ENCODE measurements at places on chromosomes 6 and 20.
A peak's percentile ranks its signal among the peaks of the same experiment; 100 is the strongest.

DNA sequence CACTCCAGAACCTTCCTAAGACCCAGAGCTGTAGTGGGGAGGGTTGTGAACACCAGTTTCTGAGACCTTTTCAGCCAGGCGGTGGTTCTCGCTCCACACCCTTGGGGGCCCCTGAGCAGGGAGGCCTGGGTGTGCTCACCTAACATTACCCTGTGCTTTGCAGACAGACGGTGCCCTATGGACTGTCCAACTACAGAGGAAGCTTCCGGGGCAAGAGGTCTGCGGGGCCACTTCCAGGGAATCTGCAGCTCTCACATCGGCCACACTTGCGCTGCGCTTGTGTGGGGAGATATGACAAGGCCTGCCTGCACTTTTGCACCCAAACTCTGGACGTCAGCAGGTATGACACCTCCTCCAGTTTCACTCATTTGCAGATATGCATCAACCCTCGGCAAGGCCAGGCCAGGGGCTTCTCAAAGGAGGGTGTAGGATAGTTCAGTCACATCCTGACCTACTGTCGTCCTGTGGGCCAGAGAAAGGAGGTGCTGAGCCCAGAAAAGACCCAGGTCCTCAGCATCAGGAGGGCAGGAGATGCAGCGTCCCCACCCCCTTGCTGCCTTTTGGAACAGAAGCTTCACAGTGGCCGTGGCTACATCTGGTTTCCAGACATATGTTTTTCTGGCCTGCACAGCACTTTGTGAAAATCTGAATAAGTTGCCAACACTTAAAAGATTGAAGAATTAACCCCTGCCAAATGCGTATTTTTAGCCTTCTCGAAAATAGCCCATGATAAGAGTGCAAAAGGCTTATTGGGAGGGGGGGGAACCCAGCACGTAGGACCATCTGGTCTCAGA lies 20.6 kb downstream of the EDN3 start:
- no peak for DNase-seq

- DNase-seq, result no peak
Measured at GRCh38 chr6:10484912-10485311, 36.2 kb upstream of the GCNT2 start.

- DNase-seq, result no peak
Measured at GRCh38 chr20:44362466-44362940, 7.0 kb downstream of the HNF4A start.

GRCh38 chr6:163207431-163208383 lies 206.8 kb upstream of the QKI start:
- DNase-seq, result no peak

DNA sequence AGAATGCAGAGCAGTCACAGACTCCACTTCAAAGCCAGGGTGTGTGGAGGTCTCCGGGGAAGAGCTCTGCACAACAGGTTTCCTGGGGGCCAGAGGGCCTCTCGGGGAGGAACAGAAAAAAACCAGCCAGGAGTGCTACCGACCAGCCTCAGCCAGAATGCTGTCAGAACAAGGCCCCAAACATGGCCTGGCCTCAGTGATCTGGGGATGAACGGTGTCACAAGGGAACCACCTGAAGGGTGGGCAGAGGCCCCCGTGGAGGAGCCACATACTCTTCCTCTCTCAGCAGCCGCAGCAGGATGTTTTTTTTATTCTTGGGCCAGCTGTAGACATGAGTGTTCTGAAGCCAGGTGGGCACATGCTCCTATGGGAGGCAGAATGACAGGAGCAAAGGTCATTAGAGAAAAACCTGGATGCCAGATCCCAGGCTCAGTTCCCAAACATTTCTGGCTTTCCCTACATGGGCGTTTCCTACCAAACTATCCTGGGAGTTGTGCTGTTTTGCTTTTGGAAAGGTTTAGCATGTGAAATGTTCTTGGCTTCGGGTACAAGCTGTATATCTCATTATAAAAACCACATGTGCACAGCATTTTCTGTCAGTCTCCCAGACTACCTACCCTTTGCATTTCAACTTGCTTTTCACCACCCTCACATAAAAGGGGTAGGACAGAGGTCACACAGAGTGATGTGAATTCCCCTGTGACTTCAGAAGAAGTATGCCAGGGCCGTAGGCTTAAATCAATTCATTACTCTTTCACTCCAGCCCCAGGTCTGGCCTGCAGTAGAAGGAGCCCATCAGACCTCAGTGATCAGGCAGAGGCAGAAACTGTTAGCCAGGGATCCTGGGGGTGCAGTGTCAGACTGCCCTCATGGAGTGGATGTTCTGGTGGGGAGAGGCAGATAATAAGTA lies 46.2 kb downstream of the TRAF3IP2 start:
- no peak for DNase-seq

DNA sequence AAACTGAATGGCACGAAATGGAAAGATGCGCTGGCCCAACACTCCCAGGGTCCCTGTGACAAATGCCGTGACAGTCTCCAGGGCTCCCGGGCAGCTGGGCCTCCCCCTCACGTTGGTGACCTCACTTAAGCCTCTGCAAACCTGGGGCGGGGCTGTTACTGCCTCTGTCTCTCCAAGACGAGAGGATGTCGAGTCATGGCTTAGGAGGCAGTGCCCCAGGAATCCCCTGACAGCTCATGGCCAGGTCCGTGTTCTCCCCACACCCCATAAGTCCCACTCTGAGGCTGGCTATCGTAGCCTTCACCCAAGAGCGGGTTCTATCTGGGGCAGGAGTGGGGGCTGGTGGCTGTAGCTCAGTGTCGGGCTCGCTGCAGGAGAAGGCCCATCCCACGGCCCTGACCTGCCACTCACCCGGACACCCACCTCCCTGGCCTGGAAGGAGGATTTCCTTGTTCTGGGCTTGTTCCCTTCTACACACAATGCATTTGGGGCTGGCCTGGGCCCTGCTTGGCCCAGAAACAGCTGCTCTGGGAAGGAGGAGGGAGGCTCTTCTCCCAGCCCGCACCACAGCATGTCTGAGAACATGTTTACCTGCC lies 5.6 kb upstream of the RPS21 start:
- DNase-seq, result no peak

DNA sequence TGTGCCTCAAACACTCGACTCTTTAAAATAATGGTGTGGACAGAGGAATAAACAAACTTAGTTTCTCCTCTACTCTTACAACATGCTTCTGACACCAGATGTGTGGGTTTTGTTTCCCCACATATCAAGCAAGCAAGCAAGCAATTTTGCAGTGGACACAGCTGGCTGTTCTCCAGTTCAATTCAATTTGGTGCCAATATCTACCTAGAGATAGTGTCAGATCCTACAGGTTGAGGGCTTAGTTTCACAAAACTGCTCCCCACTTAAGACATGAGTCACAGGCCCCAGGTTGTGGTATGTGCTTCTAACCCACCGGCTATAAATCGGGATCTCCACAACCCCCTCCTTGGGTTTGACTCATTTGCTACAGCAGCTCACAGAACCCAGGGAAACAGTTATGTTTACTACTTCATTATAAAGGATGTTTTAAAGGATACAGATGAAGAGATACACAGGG lies 131.4 kb upstream of the TRAF3IP2 start:
- peak; percentile 63 for DNase-seq

DNA sequence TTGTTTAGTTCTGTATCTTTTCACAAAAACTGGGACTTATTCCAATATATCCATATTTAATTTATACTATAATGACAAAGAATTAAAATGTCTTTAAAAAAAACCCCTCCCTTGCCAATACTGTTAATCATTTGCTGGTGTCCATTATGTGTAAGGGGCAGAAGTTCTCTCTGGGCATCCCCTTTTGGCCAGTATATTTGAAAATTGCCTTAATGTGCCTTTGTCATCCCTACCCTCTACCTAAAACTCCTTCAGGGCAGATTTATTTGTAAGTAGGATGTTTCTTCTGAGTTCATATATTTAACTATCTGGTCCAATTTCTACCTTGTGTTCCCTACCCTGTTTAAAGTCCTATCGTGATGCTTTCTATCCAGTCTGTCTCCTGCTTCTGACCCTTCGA lies 62.9 kb downstream of the ARHGAP18 start:
- no peak for DNase-seq

DNA sequence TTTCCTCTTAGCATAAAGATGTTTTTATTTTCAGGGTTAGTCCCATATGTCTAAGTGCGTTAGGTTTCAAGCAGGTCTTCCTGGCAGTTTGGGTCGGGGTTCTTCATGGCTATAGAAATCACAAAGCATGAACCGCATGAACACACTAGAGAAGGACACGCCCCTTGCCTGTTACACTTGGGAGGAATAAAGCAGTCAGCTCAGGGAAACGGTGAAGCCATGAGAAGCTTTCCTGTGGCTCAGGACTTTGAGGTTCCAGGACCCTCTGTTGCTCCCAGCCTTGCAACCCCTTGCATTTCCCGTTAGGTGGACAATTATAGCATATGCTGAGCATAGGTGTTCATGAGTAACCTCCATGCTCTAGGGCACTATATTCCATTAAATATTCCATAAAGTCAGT lies 96.7 kb downstream of the SYCP2 start:
- no peak for DNase-seq

DNA sequence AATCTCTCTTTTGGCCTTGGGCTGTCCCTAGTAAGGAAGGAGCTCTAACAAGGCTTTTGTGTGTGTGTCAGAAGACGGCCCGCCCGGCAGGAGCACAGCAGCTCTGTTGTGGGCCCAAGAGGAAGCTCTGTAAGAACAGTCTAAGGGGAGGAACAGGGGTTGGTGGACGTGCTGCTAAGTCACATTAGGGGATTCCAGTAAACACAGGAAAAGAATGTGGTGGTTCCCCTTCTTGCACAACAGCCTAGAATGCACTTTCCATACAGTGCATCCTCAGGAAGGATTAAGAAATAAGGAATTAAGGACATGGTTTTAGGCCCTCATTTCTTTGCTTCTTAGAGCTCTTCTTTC lies 114.5 kb downstream of the RNF144B start:
- no peak for DNase-seq

DNA sequence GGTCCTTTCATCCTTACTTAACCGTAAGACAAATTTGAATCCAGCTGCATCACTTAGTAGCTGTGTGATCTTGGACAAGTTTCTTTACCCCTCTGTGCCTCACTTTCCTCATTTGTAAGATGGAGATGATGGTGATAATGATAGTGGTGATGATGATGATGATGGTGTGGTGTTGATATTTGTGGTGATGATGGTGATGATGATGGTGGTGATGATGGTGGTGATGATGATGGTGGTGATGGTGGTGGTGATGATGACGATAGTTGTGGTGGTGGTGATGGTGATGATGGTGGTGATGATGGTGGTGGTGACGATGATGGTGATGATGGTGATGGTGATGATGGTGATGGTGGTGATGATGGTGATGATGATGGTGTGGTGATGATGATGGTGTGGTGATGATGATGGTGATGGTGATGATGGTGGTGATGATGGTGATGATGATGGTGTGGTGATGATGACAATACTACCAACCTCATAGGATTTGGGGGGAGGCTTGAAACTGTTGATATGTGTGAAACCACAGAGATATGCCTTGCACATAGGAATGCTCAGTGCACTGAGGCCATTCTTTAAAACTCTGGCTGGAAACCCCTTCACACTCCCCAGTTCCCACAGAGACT lies 233.2 kb downstream of the LY86 start:
- no peak for DNase-seq

- no peak for DNase-seq
Measured at GRCh38 chr6:40413239-40413638, 173.9 kb downstream of the LRFN2 start.

GRCh38 chr20:1415667-1416468 lies 23.0 kb upstream of the FKBP1A start:
- no peak for DNase-seq

DNA sequence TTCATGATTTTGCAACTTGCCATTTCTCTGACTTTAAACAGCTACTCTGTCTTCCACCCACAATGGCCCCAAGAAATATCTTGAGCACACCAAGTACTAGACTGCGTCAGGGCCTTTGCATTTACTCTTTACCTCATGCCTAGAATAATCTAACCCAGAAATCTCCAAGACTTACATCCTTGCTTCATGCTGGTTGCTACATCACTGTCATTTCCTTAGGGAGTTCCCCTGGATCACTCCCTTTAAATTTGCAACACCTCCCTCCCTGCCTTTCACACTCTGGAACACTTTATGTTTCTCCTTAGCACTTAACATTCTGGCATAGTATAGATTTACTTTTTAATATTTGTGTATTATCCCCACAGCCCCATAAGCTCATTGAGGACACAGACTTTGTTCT lies 4.9 kb upstream of the ELOVL5 start:
- no peak for DNase-seq

GRCh38 chr20:20827992-20828597 lies 115.7 kb upstream of the RALGAPA2 start:
- no peak for DNase-seq

- DNase-seq, result no peak
Measured at GRCh38 chr6:7238526-7238899, 74.5 kb downstream of the SSR1 start.

GRCh38 chr20:58623579-58624473 lies 27.3 kb upstream of the STX16 start:
- no peak for DNase-seq

DNA sequence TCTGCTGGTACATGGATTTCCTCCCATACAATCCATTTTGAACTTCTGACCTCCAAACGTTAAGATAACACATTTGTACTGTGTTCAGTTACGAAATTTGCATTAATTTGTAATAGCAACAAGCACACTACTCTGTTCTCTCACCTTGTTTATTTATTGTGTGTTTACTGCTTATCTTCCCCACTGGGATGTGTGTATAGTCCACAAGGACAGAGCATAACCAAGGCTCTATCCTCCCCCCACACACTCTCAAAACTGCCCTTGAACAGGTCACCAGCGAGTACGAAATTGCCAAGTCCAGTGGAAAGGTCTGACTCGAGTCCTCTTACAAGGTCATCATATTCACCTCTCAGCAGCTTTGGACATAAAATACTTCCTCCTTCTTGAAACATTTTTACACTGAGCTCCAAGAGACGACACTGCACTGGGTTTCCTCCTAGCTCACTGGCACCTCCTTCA lies 18.6 kb downstream of the ADTRP start:
- no peak for DNase-seq

DNA sequence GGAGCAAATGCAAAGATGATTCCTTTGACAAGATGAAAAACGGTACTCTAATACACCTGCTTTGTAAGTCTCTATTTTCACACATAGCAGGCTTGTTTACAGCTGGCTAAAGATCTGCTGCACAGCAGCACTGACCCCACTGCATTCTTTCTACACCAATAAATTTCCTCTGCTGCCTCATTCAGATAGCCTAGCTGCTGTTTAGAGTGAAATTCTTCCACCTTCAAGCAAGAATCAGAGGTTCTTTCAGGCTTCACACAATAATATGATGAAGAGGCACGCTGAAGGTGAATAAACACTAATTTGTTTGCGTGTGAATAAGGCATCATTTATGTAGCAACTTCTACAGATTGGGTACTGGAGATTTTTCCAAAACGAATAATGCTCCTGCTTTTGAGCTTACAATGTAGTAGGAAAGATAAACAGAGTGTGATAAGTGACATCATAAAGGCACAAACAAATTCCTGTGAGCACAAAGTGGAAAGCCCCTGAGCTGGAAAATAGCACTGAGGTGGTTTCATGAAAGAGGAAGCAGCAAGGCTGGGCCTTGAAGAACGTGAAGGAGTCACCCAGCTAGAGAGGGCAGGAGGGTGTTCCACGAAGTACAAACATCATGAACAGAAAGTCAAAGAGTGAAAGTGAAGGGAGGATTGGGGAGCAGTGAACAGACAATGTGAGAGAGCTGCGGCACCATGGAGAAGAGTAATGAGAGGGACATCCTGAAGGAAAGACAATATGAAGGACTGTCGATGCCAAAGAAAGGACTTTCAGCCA lies 543.4 kb downstream of the CD83 start:
- DNase-seq, result no peak

Measured in stimulated activated CD4-positive, alpha-beta T cell treated with anti-CD3 and anti-CD28 coated beads, Interleukin-4, amount 100 ng/mL, for 4 hours (primary cell).